ENCODE measurements at places on chromosomes 4 and X.

- no peak for DNase-seq
These were observed 1157.4 kb downstream of the FAM133A start for GRCh38 chrX:94831364-94831763.

DNA sequence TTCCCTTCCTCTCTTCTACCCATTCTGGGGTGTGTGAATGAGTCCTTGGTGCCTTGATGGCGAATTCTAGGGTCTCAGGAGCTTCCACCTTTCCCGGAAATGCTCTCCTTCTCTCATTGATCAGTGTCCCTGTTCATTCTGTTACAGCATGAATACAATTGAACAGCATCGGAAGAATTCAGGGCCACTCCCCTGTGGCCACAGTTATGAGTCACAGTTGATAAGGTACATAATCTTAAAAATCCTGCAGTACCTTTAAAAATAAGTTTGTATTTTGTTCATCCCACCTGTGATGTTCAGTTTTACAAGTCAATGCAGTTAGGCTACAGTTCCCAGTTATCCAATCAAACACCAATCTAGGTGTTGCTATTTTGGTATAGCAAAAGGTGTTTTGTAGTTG lies 47.3 kb upstream of the FAM9A start:
- DNase-seq = no peak

DNA sequence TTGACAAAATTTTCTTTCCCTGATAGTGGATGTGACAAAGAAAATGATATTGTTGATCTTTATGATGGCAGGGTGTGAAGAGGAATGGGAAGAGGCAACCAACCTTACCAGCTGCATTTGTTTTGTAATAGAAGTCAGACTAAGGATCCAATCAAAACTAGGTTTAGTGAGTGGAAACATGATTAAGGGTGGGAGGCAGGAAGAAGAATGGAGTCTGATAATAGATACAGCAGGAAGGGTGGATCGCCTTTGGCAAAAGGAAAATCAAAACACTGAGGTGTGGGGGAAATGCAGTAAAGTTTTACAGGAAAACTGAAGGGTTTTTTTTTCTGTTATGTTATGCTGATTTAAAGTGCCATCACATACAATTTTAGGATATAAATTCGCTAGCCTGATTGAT lies 3.4 kb downstream of the CLIC2 start:
- DNase-seq = no peak

DNA sequence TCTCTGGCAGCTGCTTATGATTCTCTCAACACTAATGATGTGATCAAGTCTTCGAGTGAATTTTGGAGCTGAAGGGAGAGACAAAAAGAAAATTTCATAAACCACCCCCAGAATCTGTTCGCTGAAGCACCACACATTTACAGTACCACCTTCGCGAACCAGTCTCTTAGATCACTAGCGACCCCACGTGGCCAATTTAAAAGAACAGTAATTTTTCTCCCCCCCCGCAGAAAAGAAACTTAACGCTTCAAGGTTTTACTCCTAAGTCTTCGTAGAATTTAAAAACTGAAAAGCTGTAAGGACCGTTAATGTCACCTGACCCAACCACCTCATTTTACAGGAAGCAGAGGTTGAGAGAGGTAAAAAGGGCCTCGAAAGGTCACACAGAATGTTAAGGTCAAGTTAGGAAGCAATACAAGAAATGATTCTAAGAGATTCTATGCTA lies 187.5 kb downstream of the QDPR start:
- no peak for DNase-seq

- DNase-seq = no peak
These were observed 161.9 kb downstream of the STK32B start for GRCh38 chr4:5213087-5213595.

DNA sequence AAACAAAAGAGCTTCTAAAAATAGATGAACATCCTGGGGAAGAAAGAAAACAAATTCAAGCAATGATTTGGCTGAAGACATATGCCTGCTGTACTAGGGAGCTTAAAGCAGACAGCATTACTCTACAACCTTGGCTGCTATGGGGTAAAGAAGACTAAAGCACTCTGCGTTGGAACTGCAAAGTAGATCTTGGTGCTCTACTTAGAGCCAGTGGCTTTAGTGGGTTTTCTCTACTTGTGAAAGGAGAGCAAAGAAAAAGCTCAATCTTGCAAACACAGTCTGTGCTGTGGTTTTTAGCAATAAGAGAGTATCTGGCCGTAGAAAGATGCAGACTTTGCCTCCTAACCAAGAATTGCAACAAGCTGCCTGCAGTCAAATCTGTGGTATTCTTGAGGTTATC lies 334.7 kb upstream of the NDST3 start:
- no peak for DNase-seq

Measured in hypothalamus (tissue), 51 donors.